ENCODE measurements at places on chromosomes 4 and X.

DNA sequence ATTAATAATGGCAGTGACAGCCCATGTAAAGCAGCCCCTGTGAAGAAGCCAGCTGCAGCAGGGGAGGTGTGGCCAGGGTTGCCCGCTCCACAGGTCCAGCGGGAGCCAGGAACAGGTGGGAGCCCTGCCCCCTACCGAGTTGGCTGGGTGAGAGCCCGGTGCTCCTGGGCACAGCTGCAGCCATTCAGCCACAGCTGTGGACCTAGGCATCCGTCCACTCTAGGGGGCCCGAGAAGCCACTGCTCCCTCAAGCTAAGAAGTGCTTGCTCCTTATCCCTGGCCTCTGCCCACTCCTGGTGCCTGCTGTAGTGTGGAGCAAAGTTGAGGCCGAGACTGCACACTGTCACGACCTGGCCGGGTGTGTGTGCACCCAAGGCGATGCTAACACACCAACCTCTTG lies 1469.0 kb downstream of the PCDH7 start:
- no peak for DNase-seq

DNA sequence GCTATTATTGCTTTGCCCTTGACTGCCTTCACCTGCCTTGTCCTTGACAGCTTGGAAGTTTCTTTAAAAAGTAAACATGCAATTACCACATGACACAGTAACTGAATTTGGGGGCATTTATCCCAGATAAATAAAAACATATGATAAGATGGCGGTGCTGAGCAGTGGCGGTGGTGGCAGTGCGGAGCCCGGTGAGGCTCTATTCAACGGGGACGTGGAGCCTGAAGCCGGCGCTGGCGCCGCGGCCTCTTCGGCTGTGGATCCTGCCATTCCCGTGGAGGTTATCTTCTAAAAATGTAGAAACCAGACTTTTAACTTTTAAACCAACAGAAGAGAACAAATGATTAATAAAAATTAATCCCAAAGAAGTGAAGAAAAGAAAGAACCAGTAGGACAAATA lies 59.7 kb upstream of the ZDHHC15 start:
- no peak for DNase-seq

GRCh38 chrX:20967725-20968124 lies 406.5 kb upstream of the CNKSR2 start:
- DNase-seq, result no peak

DNA sequence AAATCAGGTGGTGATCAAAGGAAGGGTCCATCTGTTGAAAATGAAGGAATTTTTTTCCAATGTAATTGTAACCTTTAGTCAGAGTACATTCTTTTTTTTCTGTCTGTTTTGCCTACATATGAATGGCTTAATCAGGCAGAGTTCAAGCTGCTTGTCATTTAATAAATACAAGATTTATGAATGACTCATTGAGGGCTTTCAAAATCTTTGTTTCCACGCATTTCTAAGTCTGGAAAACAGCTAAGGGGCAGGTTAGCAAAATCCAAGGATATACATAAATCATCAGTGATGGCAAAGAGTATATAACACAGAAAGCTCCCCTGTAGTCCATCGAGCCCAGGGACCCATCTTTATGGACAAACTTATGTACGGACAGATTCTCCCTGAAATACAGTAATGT lies 1.8 kb downstream of the CA5B start:
- no peak for DNase-seq

- DNase-seq, result no peak
These were observed 28.4 kb downstream of the HAND2 start for GRCh38 chr4:173501592-173502150.

GRCh38 chrX:123330229-123330942 lies 146.3 kb downstream of the GRIA3 start:
- no peak for DNase-seq

GRCh38 chr4:77920371-77920770 lies 57.7 kb downstream of the MRPL1 start:
- DNase-seq, result no peak

DNA sequence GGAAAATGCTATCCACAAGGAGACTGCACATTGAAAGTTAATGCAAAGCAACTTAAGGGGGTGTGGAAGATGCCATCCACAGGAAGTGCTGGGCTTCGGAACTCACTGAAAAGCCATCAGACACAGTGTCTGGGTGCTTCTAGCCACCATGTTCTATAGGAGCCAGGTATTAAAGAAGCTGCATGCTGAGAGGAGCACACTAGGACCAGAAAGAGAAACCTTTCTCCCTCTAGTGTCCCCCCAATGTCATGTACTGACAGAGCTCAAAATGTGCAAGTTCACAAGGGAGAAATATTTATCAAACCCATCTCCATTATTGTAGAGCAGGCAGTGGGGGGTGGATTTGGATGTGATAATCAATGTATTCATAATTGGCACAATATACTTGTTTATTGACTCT lies 510.9 kb downstream of the GRID2 start:
- no peak for DNase-seq

GRCh38 chrX:5648941-5649568 lies 579.6 kb downstream of the NLGN4X start:
- no peak for DNase-seq

DNA sequence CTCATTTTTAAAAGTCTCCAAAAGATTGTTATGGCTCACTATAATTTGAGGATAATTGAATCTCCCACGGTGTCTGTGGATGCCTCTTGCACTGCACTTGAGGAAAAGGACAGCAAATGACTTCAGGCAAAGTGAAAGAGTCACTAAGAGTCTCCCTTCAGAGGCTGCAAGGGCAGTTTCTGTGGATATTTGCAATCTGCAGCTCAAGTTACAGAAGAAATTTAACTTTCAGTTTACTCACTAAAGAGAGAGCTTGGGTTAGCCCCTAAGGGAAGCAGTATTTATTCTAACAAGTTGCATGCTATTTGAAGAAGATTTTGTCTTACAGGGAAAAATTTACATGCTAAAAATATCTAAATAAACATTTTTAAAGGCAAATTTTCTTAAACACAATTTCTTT lies 912.0 kb upstream of the TENM3 start:
- DNase-seq, result no peak

GRCh38 chrX:130680164-130681035 lies 222.6 kb downstream of the ENOX2 start:
- DNase-seq, result no peak

- no peak for DNase-seq
These were observed 2440.0 kb downstream of the PCDH7 start for GRCh38 chr4:33160126-33160525.

GRCh38 chr4:181690498-181690897 lies 552.7 kb upstream of the TENM3 start:
- no peak for DNase-seq

GRCh38 chr4:140257461-140258305 lies 103.7 kb upstream of the MAML3 start:
- no peak for DNase-seq

DNA sequence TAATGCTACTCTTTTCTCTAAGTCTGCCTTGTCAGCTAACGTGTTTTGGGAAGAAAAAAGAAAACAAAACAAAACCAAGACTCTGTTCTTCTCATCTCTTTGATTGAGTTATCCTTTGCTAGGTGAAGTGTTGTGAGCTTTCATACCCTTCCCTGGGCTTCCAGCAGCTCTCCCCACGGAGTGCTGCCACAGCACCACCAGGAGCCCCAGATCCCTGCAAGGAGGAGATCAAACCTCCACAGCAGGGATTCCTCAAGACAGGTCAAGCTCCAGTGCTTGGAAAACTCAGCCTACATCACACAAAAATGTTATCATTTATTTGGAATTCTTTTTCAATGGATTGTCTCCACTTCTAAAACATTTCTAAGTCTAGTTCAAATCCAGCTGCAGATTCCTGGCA lies 1981.9 kb upstream of the TENM3 start:
- no peak for DNase-seq

DNA sequence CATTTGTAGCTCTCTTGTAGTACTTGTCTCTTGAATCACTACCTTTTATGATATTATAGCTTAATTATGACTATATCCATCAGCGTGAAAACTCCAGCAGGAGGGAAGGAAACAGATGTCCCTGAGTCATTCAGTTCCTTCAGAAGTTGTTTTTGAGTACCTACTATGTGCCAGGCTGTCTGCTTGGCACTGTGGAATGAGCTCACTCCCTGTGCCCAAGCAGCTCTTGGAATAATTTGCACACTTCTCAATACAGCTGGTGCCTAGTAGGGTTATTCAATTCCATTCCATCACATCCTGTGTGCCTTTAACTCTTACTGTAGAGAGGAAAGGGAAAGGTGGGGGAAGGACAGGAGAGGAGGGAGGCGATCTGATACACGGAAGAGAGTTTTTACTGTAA lies 77.1 kb downstream of the NFKB1 start:
- DNase-seq, result no peak

GRCh38 chr4:102675141-102675540 lies 85.6 kb downstream of the MANBA start:
- DNase-seq, result no peak

DNA sequence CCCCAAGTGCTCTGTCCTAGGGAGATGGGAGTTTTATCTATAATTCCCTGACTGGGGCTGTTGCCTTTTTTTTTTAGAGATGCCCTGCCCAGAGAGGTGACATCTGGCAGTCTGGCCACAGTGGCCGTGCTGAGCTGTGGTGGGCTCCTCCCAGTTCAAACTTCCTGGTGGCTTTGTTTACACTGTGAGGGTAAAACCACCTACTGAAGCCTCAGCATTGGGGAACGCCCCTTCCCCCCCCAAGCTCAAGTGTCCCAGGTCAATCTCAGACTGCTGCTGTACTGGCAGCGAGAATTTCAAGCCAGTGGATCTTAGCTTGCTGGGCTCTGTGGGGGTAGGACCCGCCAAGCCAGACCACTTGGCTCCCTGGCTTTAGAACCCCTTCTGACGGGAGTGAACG lies 38.3 kb upstream of the CBLL2 start:
- no peak for DNase-seq

GRCh38 chrX:265502-265901 lies 15.7 kb upstream of the PLCXD1 start:
- no peak for DNase-seq

DNA sequence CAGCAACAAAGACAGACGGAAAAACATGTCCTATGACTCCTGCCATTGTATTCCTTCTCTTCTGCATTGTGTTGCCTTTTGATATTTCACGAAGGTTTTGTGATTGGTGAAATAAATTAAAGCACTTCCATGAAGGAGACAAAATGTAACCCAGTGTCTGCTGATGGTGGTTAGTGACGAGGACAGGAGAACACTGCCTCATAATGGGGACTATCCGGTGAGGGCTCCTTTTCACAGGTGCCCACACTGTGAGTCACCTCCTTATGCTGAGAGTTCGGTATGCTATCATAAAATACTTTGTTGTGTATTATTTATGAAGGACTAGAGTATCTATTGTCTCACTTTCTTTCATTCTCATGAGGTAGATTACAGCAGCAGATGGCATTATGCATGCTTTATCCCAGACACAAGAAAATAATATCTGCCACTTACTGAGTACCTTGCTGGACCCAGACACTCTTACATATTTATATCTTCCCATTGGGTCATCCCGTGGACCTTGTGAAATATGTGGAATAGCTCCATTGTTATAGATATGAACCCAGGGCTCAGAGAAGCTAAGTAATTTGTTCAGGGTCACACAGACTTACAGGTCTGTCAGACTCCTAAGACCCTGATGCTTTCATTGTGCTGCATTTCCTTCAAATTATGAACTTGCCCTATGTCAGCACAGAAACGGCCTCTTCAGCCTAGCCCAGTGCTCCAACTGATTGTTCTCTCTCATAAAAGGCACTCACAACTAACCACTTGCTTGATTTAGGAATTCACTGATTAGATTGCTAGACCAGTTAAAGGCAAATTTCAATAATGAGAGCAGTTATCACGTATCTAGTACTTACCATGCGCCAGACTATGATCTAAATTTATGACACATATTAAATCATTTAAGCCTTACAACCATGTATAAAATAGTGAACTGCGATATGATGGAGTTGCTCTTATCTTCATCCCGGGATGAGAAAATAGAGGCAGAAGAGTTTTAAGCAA lies 31.2 kb downstream of the PLS3 start:
- DNase-seq, result no peak

GRCh38 chr4:160142579-160142978 lies 1039.7 kb downstream of the RAPGEF2 start:
- DNase-seq, result no peak

DNA sequence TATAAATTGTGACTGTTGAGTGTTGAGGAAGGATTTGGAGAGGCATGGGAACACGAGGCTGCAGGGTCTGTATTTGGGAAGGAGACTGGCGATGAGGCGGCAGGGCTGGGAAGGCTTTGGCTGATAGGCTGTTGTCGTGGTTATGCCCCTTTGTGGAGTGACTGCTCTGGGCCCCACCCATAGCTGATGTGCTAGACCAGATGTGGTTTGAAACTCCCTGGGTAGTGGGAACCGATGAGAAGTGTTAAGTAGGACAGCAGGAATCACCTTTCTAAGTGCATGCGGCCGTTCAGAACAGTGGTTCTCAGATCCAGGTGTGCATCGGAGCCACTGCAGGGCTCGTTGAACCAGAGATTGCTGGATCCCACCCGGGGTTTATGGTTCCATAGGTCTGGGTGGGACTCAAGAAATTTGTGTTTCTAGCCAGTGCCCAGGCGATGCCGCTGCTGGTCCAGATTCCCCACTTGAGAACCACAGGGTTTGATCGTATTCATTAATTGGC lies 42.3 kb downstream of the TBC1D14 start:
- no peak for DNase-seq

GRCh38 chrX:46036508-46036907 lies 508.7 kb downstream of the ZNF674 start:
- no peak for DNase-seq

GRCh38 chr4:122658818-122659295 lies 38.0 kb upstream of the IL21 start:
- no peak for DNase-seq

GRCh38 chrX:154485150-154486051 lies 1.0 kb downstream of the UBL4A start:
- no peak for DNase-seq

GRCh38 chr4:46388857-46389256 lies 1.1 kb downstream of the GABRA2 start:
- no peak for DNase-seq

DNA sequence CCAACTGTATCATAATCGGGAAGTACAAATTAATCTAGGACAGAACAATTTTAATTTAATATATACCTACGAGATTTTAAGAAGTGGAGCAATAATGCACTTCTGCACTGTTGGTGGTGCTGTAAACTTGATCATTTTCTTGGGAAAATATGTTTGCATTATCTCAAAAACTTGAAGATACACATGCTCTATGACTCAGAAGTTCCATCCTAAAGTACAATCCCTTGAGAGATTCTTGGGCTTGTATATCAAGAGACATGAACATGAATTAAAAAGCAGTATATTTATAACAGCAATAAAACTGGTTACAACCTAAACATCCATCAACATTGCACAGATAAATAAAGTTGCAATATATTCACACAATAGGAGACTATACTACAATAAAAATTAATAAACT lies 168.8 kb downstream of the CLCN4 start:
- DNase-seq, result no peak

DNA sequence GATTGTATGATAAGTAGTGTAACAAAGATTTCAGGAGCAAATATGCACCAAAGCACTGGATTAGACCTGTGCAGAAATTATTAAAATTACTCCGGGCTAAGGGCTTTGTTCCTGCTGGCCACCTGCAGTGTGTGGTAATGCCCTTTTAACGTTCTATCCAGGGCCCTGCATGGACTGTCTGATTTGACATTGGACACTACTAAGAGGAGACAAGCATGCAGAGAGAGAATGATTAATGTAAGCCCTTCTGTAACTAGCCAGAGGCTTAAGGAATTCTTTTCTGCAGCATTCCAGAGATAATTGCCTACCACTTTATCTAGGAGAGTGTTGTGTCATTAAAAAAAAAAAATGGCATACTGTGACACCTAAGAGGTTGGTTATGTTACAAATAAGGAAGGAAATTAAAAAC lies 117.0 kb downstream of the PCDH7 start:
- DNase-seq, result no peak

GRCh38 chr4:53314252-53314651 lies 51.6 kb downstream of the SCFD2 start:
- no peak for DNase-seq
